A673 (cell line): ENCODE measurements at places on chromosomes 5 and 9. TPM values are rescaled to one million over a fixed set of nuclear protein-coding genes. Genes with fewer than 3 reads are reported as not detected.
A peak's percentile ranks its signal among the peaks of the same experiment; 100 is the strongest.

GRCh38 chr5:18975624-18976023 lies 1012.4 kb downstream of the CDH18 start:
- no peak overlapping the region for H3K27ac ChIP-seq
- no peak for DNase-seq
- no peak overlapping the region for H3K4me3 ChIP-seq
- H3K27me3 ChIP-seq, result no peaks in the 10 kb centered on the region
- H3K36me3 ChIP-seq, result no peaks in the 10 kb centered on the region

DNA sequence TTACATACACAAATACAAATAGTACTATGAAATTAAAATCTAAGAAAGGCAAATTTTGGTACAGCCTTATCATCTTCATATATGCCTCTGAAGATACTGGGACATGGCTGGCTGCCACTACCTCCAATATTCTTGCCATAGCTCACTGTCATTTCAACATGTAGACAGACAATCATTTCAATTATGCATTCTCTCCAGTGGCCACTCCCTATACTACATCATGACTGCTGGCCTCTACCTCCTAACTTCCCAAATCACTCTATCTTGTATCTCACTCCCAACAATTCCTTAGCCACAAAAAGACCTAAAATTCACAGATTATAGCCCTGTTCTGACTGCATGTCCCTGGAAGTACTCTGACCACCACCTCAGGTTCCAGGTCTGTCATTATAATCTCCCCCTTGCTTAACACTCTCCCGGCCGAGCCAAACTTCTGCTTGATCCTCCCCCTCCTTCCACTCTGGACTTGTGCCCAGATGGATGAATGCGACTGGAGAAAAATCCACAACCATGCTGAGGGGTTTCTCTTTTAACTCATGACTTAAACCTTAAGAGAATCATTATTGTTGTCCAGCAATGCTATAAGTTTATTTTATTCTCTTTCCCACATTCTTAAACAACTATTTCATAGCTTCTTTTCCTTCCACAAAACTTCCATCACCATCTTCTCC lies 225.3 kb upstream of the TLE4 start:
- no peaks in the 10 kb centered on the region for H3K4me1 ChIP-seq
- H3K36me3 ChIP-seq, result no peaks in the 10 kb centered on the region
- peaks cover 23% of the 10 kb centered on the region for H3K27me3 ChIP-seq

DNA sequence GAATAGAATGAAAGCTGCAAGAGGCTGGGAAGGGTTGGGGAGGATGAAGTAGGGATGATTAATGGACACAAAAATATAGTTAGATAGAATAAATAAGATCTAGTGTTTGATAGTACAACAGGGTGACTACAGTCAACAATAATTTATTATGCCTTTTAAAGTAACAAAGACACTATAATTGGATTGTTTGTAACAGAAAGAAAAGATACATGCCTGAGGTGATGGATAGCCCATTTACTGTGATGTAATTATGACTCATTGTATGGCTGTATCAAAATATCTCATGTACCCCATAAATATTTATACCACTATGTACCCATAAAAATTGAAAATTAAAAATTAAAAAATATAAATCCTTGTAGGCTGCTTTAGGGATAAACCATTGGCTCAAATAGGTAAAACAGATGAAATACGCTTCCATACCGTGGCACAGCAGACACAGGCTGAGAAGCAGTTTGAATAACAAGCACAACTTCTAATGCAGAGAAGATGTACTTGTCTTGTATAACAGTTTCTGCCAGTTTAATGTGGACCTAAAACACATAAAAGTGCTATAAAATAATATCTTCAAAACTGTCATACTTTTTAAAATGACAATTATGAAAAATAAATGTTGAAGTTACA lies 34.9 kb downstream of the APBA1 start:
- no peak overlapping the region for H3K4me3 ChIP-seq
- no peak overlapping the region for H3K27ac ChIP-seq
- no peaks in the 10 kb centered on the region for H3K4me1 ChIP-seq
- H3K27me3 ChIP-seq, result peaks cover 3% of the 10 kb centered on the region
- no peak for DNase-seq
- H3K36me3 ChIP-seq, result no peaks in the 10 kb centered on the region

DNA sequence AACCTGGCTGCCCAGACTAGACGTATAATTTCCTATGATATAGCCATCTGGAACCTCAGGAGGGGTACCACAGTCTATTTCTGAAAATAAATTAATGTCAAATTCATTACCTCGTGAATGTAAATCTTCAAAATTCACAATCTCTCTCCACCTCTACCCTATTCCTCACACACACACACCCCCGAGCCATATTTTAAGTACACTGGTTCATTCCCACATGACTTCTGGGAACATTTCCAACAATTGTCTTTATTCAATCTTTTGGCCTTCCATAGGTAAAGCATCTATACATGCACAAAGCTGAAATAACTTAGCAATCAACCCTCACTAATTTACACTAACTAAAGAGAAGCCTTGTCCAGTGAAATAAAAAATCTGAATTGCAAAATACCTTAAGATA lies 32.7 kb downstream of the SUSD1 start:
- H3K36me3 ChIP-seq, result no peaks in the 10 kb centered on the region
- H3K4me1 ChIP-seq, result no peaks in the 10 kb centered on the region
- no peak overlapping the region for H3K27ac ChIP-seq
- no peak overlapping the region for H3K4me3 ChIP-seq
- no peaks in the 10 kb centered on the region for H3K27me3 ChIP-seq

GRCh38 chr9:133798160-133798559 lies 60.0 kb upstream of the SARDH start:
- no peak for DNase-seq
- H3K4me1 ChIP-seq, result no peaks in the 10 kb centered on the region
- no peaks in the 10 kb centered on the region for H3K27me3 ChIP-seq

DNA sequence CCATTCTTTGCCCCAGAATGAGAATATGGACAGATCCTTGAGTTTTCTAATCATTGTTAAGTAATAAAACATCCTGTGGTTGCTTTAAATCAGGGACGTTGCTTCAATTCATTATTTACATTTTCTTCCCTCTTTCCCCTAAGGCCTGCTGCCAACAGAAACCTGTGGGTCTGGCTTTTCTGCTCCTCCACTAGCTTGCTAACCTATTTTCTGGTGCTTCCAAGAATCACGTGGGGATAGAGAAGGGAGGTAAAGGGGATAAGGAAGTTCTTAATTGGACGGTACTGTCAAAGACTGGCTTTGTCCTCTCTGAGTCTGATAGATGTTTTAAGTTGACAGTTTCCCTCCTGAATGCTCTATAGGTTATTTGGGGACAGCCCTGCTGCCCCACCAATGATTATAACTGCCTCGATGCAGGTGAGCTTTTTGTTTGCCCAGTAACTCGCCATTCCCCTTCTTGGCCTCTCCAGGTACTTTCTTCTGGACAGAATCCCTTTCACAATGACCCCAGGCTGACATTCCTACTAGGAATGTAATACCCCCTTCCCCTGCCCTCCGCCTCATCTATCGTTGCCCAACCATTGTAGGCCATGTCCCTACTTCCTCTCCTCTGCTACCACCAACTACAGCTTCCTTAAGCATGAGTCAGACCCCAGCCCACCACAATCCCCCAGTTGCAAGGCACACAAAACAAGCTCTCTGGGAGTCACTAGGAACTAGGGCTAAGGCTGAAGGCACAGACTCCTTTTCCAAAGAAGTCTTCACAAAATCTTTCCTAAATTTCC lies 19.9 kb upstream of the CPEB4 start:
- no peak overlapping the region for H3K27ac ChIP-seq
- DNase-seq, result no peak
- no peaks in the 10 kb centered on the region for H3K4me1 ChIP-seq
- H3K4me3 ChIP-seq, result no peak overlapping the region
- H3K27me3 ChIP-seq, result no peaks in the 10 kb centered on the region

DNA sequence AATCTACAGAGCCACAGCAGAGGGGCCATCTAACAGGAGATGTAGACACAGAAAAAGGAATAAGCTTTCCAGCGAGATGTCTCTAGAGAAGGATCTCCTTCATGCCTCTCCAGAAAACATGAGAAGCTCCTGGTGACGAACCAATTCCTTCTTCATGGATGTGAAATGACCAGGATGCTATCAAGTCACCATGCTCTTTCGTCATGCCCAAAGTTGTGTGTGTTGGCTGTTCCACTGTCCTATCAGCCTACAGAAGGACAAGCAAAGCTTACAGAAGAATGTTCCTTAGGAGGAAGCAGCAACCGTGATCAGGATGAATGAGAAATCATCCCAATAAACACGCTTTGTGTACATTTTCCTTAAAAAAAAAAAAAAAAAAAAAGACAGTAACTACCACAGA lies 54.4 kb downstream of the ALDH7A1 start:
- no peaks in the 10 kb centered on the region for H3K4me1 ChIP-seq
- H3K27me3 ChIP-seq, result no peaks in the 10 kb centered on the region
- no peak overlapping the region for H3K4me3 ChIP-seq
- DNase-seq, result no peak
- peaks cover 4% of the 10 kb centered on the region for H3K36me3 ChIP-seq
- no peak overlapping the region for H3K27ac ChIP-seq

GRCh38 chr5:180817893-180818674 lies 15.5 kb upstream of the MGAT1 start:
- H3K4me3 ChIP-seq, result no peak overlapping the region
- H3K36me3 ChIP-seq, result no peaks in the 10 kb centered on the region
- H3K4me1 ChIP-seq, result peaks cover 8% of the 10 kb centered on the region
- DNase-seq, result no peak
- H3K27me3 ChIP-seq, result no peaks in the 10 kb centered on the region

GRCh38 chr5:181242031-181242451 lies 1.7 kb downstream of the RACK1 start:
- peak overlapping the region; percentile 96 for H3K27ac ChIP-seq

- H3K4me1 ChIP-seq, result peaks cover under 1% of the 10 kb centered on the region
- H3K27ac ChIP-seq, result no peak overlapping the region
- H3K4me3 ChIP-seq, result no peak overlapping the region
- no peak for DNase-seq
These were observed 76.1 kb downstream of the C9orf50 start for GRCh38 chr9:129544761-129545160.

GRCh38 chr5:127206320-127207113 lies 84.1 kb upstream of the MEGF10 start:
- H3K36me3 ChIP-seq, result no peaks in the 10 kb centered on the region
- no peak overlapping the region for H3K27ac ChIP-seq

- peaks cover 4% of the 10 kb centered on the region for H3K27me3 ChIP-seq
- no peak overlapping the region for H3K27ac ChIP-seq
- no peak overlapping the region for H3K4me3 ChIP-seq
- no peaks in the 10 kb centered on the region for H3K36me3 ChIP-seq
- no peaks in the 10 kb centered on the region for H3K4me1 ChIP-seq
These were observed 2112.9 kb upstream of the WWC1 start for GRCh38 chr5:166178411-166179080.

DNA sequence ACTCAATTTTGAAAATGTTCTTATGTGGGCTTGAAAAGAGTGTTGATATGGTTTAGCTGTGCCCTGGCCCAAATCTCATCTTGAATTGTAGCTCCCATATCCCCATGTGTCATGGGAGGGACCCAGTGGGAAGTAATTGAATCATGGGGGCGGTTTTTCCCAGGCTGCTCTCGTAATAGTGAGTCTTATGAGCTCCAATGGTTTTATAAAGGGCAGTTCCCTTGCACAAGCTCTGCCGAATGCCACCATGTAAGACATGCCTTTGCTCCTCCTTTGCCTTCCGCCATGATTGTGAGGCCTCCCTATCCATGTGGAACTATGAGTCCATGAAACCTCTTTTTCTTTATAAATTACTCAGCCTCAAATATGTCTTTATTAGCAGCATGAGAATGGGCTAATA lies 71.0 kb downstream of the USP20 start:
- H3K27me3 ChIP-seq, result no peaks in the 10 kb centered on the region
- no peak for DNase-seq

DNA sequence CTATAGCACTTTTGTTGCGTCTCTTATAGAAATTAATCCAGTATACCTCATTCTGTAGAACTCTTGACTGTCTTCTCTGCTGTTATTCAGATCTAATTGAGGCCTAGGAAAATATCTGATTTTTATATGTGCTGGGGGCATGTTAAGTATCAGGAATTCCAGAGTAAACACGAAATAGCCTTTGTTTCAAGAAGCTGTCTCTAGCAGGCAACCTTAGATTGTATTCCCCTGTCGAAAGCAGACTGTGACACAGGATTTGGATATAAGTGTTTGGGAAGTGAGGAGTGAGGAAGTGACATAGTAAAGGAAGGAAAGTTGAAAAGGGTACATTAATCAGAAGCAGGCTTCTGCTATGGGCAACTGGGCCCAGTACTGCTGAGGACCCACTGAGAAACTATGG lies 72.1 kb upstream of the RASA1 start:
- peak overlapping the region; percentile 51 for H3K27ac ChIP-seq
- no peak overlapping the region for H3K4me3 ChIP-seq
- no peaks in the 10 kb centered on the region for H3K36me3 ChIP-seq
- peaks cover 18% of the 10 kb centered on the region for H3K4me1 ChIP-seq
- peak; percentile 30 for DNase-seq
- H3K27me3 ChIP-seq, result no peaks in the 10 kb centered on the region

DNA sequence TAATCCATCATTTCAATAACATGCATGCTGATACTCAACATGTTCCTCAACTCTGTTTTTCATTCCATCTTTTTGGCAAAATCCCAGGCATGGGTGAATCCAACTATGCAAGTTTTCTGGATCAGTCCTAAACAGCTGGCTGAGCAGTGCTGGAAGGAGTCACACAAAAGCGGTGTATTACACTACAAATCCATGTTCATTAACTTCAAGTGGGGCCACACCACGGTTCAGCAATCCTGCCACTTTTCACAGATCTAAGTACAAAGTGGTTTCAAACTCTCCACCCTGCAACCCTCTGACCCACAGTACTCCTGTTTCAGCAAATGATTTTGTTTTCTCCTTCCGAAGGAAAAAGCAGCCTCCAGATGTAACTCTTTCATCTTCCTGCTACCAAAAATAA lies 222.5 kb downstream of the EPB41L4A start:
- H3K36me3 ChIP-seq, result no peaks in the 10 kb centered on the region
- no peaks in the 10 kb centered on the region for H3K4me1 ChIP-seq
- H3K27ac ChIP-seq, result no peak overlapping the region
- no peak for DNase-seq
- H3K27me3 ChIP-seq, result peaks cover 69% of the 10 kb centered on the region

DNA sequence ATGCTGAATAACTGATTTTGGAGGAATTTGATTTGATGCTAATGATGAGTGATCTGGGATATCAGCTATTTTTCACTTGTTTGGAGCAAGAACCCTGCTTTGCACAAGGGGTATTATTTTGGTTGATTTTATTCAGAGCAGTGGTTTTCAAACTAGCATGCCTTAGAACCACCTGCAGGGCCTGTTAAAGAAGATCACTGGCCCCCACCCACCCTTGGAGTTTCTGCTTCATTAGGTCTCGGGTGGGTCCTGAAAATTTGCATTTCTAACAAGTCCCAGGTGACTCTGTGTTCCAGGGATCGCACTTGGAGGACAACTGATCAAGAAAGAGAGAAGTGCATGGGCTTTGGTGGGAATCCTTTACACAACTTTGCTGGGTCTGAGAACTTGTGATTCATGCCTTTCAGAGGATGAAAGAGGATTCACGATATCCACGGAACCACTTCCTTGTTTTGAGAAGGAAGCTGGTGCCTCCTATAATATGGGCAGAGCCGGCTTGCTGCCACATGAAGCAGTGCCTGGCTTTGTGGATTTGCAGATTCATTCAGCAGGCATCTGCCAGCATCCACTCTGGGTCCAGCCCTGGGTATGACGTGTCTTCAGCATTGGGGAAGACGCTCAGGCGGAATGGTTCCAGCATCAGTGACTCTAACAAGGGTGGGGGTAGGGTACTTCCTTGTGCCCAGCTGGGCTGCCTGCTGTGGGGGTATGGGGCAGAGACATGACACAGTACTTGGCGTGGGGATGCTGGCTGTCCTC lies 106.6 kb upstream of the PITX1 start:
- H3K4me1 ChIP-seq, result no peaks in the 10 kb centered on the region
- H3K27me3 ChIP-seq, result no peaks in the 10 kb centered on the region
- no peak overlapping the region for H3K4me3 ChIP-seq
- H3K36me3 ChIP-seq, result no peaks in the 10 kb centered on the region
- no peak for DNase-seq

Gene NEUROG1
- total RNA-seq, result not detected in 2 replicates

Gene DPYSL3
- total RNA-seq, result 24.8 and 35.3 TPM in 2 replicates

Gene ST8SIA4
- 0.35 and 0.47 TPM in 2 replicates for total RNA-seq

Gene CSF2
- total RNA-seq, result not detected in 2 replicates
